ENCODE measurements at places on chromosomes 7 and 10.

DNA sequence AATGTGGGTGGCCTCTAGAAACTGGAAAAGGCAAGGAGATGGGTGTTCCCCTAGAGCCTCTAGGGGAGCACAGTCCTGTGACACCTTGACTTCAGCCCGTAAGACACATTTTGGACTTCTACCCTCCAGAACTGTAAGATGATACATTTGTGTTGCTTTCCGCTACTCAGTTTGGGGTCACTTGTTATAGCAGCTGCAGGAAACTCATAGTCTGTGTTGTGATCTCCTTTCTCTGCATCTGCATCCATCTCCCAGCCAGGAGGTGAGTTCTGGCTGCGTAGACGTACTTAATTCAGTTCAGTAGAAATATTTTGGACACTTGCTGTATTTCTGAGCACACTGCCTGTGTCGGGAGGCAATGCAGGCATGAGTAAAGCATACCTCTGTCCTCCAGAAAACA, 29.3 kb upstream of the DMBT1 start:
- no peak for DNase-seq

GRCh38 chr7:26860361-26860760, 4.0 kb downstream of the SKAP2 start:
- DNase-seq: peak; percentile 43

DNA sequence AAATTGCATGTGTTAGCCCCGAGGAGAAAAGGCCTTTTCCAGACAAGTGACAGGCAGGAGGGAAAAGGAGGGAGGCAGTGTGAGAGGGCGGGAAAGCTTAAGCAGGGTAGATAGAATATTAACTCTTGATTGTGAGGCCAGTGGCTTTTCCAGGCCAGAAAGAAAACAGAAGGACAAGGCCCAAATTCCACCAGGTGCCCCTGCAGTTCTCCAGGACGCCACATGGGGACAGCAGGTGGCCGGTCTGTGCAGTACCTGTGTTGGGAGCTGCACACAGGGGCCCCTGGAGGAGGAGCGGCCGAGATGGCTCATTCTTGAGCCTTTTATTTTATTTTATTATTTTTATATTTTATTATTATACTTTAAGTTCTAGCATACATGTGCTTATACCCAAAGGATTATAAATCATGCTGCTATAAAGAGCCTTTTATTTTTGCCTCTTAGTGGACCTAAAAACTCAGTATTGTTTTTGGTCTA, 141.3 kb upstream of the KLF14 start:
- DNase-seq: peak; percentile 35

DNA sequence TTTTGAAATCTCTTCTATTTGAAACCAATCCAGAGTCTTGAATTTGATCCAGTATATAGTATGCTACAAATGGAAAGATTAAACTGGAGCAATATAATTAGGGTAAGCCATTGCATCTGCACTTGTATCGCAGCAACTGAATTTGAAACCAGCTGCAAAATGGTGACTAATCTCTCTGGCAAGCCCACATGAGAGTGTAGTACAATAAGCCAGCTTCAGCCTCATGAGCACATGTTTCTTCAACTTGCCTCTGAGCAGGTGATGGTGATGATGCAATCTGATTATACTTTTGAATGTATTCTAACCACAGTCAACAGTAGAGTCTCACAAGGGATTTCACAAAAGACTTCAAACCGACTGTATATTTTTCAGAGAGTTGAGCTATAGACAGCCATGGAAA, 829 bp upstream of the RPA3 start:
- peak; percentile 96 for DNase-seq

GRCh38 chr10:91312382-91312733, 91.9 kb downstream of the PCGF5 start:
- no peak for DNase-seq

- peak; percentile 62 for DNase-seq
Measured at GRCh38 chr10:124740369-124741280, 3.6 kb downstream of the FAM53B start.

DNA sequence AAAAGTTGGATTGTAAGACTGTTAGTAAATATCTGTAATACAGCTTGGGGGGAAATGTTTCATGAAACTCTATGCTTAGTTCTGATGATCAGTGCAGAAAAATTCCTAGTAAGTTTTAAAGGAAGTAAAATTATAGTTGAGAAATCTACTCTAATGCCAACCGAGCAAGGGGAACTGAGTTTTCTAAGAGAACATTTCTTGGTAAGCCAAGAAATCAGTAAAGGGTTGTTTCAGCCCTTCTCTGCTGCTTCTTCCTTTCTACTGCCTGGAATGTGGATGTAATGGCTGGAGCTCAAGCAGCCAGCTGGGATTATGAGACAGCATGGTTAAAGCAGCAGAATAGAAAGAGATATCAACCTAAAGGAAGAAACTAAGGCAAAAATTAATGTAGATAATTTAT, 15.9 kb upstream of the AKR1B1 start:
- DNase-seq: no peak

GRCh38 chr10:16847644-16848043, 30.4 kb upstream of the RSU1 start:
- DNase-seq: peak; percentile 70

DNA sequence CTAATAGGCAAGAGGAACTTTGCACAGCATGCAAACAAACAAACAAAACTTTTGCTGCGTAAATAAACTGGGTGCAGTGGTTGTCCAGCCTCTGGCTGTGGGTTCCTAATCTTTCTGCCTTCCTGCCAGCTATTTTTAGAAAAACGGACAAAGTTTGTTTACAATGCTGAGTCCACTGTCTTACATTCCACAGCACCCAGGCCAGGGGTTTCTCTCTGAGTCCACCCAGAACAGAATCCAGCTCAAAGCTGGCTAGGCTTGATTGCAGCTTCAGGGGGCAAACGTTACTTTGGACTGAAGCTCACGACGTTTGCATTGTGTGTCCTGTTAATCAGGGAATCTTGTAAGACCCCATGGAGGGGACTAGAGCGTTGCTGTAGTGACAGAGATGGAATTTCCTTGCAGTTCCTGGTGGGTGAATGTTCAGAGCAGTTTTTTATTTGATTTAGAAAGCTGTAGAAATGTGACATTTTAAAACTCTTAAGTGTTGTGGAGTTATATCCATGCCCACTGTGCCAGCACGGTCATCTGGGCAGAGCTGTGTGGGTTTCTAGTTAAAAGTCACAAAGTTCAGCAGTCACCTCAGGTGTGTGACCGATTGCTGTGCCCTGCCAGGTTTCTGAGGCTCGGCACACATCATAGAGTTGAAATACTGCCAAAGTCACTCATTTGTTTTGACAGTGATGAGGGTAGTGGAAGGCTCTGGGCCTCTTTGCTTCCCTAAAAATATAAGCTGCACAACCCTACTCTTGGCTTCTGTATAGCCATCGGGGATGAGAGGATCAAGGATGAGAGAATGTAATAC, 247.0 kb downstream of the STK31 start:
- peak; percentile 20 for DNase-seq

DNA sequence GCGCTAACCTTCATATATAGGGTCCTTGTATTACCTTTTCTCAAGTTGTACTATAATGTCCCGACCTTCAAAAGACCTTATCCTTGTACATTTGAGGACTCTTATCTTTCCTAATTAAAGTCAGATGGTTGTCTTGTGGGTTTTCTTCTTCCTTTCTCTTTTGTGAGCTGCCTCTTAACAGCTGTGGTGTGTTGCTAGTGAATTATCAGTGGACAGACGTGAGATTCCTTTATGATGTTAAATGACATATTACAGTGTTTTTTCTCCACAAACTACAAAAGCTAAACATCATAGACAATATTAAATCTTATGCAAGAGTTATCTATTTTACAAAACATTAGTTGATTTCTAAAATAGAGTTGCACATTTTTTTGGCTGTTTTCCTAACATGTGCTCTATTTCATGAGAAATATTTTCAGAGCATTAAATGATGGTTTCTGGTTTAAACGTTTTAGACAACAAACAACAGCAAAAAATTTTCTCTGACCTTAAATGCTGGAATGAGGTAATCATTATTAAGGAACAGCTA, 272.2 kb upstream of the NPVF start:
- DNase-seq: no peak

DNA sequence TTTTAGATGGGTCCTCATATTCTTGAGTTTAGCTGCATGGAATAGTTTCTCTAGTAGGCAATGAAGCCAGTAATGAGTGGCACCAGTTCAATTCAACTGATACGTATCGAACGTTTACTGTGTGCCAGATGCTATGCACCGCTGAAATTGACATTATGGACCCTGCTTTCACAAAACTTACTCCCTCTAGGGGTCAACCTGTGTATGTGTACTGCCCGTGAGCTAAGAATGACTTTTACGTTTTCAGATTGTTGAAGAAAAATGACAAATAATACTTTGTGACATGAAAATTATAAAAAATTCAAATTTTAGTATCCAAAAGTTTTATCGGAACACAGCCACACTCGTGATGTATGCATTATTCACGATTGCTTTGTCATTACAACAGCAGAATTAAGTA, 95.5 kb downstream of the ZMYND11 start:
- DNase-seq: no peak

DNA sequence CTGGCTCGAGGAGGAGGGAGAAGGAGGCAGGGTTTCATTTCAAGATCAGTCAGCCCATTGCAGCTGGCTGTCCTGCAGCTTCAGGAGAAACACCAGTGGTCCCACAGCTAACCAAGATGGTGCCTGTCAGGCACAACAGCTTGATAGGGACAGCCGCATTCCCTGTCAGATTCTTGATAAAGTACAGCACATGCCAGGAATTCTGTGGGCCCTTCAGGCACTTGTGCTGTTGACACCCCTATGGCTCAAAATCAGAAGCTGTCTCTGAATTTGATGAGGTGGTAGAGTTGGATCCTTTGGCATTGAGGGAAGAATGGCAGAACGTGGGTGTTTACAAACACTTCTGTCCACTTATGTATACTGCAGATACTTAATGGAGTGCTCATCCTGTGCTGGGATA, 354.3 kb downstream of the KCNMA1 start:
- DNase-seq: no peak

GRCh38 chr7:42877862-42878261, 34.0 kb downstream of the C7orf25 start:
- DNase-seq: no peak

DNA sequence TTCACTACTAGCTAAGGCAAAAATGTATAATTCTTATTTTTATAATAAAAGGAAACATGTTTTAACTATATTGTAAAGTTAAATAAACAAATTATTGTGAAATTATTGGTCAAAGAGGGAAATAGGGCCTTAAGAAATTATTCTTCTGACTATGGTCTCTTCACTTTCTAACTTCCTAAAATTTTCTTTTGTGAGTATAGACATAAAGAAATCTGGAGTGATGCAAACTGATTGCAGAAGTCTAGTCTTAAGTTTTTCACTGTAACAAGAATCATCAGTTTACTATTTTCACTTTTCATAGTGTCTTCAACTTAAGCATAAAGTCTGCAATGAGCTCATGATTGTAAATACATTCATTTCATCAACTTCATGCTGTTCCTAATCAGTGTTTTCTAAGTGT, 525.4 kb downstream of the TFEC start:
- DNase-seq: no peak

GRCh38 chr10:75287697-75288096, 51.9 kb upstream of the COMTD1 start:
- DNase-seq: no peak

DNA sequence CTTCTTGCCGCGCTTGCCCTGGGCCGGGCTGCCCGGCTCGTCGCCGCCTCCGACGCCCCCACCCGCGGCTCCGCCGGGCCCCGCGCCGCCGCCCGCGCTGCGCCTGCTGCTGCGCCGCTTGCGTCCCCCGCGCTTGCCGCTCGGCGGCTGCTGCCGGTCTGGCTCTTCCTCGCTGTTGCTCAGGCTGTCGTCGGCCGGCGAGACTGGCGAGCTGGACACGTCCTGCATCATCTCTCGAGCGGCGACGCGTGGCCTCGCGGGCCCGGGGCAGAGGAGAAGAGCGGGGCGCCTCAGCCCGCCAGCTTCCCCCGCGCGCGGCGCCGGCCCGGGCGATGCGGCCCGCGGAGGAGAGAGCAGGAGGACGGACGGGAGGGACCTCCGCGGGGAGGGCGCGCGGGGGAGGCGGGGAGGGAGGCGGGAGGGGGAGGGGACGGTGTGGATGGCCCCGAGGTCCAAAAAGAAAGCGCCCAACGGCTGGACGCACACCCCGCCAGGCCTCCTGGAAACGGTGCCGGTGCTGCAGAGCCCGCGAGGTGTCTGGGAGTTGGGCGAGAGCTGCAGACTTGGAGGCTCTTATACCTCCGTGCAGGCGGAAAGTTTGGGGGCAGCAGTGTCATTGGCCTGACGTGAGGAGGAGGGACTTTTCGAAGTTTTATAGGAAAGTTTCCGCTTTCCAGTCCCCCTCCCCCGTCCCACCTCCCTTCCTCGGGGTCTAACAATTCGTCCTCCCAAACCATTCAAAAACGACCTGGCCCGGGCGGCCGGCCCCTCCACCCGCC, at the start of gene TWIST1:
TWIST1 (minus strand) TSS at position 546 of the 779 bp plus-strand sequence; CDS start at position 231, 315 bp downstream.
- peak; percentile 95 for DNase-seq

- no peak for DNase-seq
Measured at GRCh38 chr7:116738378-116738777, 66.4 kb downstream of the MET start.

- peak; percentile 69 for DNase-seq
Measured at GRCh38 chr10:31867646-31868045, 61.0 kb downstream of the ARHGAP12 start.

DNA sequence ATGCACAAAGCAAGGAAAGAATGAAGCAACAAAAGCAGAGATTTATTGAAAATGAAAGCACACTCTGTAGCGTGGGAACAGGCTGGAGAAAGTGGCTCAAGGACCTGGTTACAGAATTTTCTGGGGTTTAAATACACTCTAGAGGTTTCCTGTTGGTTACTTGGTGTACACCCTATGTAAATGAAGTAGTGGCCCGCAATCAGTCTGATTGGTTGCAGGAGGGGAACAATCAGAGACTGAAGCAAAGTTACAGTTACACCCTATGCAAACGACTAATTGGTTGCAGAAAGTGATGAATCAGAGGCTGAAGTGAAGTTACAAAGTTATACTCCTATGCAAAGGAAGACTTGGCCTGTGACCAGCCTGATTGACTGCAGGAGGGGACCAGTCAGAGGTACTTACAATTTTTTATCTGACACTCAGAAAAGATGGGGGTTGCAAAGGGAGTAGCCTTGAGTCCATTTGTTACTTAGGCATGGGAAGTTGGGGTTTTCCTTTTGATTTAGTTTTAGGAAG, 3.6 kb upstream of the MTPN start:
- DNase-seq: peak; percentile 48

- DNase-seq: peak; percentile 15
Measured at GRCh38 chr7:28362812-28363211, 49.5 kb upstream of the CREB5 start.

GRCh38 chr10:62578301-62578700, 204.1 kb downstream of the ZNF365 start:
- DNase-seq: no peak

DNA sequence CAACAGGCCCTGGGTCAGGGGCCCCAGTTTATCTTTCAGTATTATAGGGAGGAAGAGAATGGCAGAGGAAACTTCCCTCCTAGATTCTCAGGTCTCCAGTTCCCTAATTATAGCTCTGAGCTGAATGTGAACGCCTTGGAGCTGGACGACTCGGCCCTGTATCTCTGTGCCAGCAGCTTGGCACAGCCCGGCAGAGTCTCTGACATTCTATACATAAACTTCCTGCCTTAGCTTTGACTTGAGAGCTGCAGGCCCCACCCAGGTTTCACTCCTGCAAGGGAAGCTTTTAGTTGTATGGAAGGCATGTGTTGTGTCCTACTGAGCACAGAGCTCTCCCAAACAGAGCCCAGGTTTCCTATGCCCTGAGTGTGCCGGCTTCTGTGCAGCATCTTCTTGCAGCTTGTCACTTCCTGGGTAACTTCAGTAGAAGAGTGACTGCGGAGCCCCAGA, 205.6 kb upstream of the PRSS58 start:
- peak; percentile 17 for DNase-seq

Data from HCEC 1CT (cell line).